ENCODE measurements at places on chromosomes 16 and 17. TPM values are rescaled to one million over a fixed set of nuclear protein-coding genes. Genes with fewer than 3 reads are reported as not detected.

Gene TBC1D3K
- total RNA-seq, result not detected

Gene KRTAP4-5
- total RNA-seq, result not detected

Gene SYNGR2
- total RNA-seq, result 50.0 TPM

Gene GJD3
- 1.4 TPM for total RNA-seq

Gene CENPT
- total RNA-seq, result 42.2 TPM

Gene RHBDL3
- total RNA-seq, result 11.8 TPM

Gene AIPL1
- 0.71 TPM for total RNA-seq

Gene NOXO1
- 2.5 TPM for total RNA-seq

Gene RNF157
- total RNA-seq, result 14.9 TPM

Gene ACSM5
- not detected for total RNA-seq

Gene PPP1R9B
- 13.1 TPM for total RNA-seq

Gene CDRT15
- not detected for total RNA-seq

Gene TEKT5
- total RNA-seq, result not detected

Gene DPEP3
- total RNA-seq, result 10.6 TPM

Gene B3GNT9
- 3.5 TPM for total RNA-seq

Gene TP53TG3
- total RNA-seq, result not detected

Gene TUBG2
- total RNA-seq, result 13.0 TPM

Gene PTGES3L
- total RNA-seq, result 3.0 TPM

Gene PRR35
- total RNA-seq, result 0.50 TPM

Gene KRTAP9-8
- total RNA-seq, result not detected
